ENCODE measurements at places on chromosomes 1 and 21. TPM values are rescaled to one million over a fixed set of nuclear protein-coding genes. Genes with fewer than 3 reads are reported as not detected.

- DNase-seq = no peak
These were observed 75.5 kb downstream of the SIPA1L2 start for GRCh38 chr1:232554409-232554808.

DNA sequence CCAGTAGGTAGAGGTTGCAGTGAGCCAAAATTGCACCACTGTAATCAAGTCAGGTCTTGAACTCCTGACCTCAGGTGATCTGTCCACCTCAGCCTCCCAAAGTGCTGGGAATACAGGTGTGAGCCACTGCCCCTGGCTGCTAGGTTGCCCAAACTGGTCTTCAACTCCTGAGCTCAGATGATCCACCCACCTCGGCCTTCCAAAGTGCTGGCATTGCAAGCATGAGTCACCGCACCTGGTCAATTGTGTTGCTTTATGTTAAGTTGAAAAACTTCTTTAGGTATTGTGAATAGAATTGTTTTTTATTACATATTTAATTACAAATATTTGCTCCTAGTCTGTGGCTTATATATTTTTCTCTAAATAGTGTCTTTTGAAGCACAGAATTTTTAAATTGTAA lies 80.5 kb downstream of the PRKAB2 start:
- DNase-seq = no peak

DNA sequence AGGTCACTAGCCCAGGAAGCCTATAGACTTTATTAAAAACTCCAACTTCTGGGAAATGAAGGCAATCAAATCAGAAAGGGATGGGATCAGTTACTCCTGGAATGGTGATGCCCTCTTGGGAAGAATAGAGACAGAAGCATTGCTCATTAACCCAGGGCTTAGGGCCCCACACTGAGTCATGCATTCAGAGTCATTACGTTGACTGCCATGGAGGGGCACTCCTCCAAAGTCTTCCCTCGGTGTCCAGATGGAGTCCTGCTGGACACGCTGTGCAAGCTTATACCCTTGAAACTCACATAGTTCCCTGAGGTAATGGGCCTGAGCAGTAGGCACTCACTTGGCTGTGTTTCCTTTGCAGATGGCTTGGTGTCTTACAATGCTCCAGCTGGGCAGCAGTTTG lies 35.2 kb upstream of the HSD17B7 start:
- no peak for DNase-seq

GRCh38 chr1:25809929-25810328 lies 9.8 kb upstream of the MTFR1L start:
- DNase-seq = no peak

- DNase-seq = no peak
These were observed 19.8 kb upstream of the SLC2A7 start for GRCh38 chr1:9045861-9046510.

DNA sequence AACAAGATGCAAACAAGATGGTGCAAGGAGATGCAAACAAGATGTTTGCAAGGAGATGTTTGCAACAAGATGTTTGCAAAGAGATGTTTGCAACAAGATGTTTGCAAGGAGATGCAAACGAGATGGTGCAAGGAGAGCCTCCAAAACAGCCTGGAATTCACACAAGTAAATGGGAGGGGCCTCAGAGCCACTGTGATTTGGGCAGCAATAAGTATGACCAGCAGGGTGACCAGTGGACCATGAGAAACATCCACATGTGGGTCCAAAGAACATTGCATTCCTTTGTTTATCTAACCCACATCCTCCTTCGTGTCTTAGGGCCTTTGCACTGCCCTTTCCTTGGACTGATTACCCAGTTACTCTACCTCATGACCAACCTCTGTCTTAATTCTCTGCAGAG lies 162.9 kb downstream of the PLPP3 start:
- DNase-seq = no peak

DNA sequence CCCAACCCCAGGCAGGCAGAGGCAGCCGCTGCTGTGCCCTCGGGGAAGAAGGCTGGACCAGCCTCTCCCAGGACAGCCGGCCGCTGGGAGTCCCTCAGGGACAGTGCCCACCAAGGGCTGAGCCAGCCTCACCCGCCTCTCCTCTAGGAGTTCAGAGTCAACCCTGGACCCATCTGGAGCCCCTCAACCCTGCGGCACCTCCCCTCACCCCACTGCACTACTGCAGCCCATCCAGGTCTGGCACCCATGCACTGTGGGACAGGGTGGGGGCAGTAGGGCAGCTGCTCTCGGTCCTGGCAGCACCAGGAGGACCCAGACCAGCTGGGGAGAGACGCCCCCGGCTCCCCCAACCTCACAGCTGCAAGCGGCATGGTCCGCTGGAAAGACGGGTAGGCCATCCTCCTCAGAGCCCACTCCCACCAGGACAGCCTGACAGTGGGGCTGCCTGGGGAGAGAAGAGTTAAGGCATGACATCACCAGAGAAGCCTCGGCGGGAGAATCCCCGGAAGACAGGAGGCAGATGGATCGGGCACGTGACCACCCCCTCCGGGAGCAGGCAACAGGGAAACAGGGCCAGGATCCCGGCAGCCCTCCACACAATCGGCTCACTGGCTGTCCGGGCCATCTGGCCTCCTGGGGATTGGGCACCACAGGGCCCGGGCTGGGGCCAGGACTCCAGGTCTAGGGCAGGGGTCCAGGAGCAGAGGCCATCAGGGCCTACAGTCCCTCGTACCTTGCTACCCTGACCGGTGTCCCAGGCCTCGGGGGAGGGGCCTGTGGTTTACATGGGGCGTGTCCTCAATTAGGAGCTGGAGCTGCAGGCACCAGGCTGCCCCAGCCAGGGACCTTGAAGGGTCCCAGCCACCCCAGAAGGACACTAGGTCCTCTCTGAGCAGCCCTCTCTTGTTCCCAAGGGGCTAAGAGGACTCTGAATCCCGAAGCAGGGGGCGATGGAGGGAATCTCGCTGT lies 3.1 kb downstream of the ACAP3 start:
- DNase-seq = no peak

DNA sequence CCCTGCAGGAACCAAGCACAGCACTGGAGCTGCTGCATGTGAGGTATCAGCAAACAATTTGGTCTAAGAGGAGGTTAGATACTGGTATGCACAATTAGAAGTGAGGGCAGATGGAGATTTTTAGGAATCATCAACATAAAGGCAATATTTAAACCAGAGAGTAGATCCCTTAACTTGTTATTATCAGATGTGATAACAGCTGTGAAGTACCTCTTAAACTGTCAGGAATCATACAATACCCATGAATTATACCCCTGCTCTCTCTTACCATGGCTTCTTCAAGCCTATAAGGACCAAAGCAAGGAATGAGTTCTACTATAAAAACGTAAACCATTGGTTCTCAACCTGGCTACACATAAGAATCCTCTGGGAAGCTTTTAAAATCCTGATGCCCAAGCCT lies 3.9 kb downstream of the BCAR3 start:
- no peak for DNase-seq

- no peak for DNase-seq
These were observed 163.0 kb upstream of the RNPC3 start for GRCh38 chr1:103362348-103363007.

- no peak for DNase-seq
These were observed 74.3 kb upstream of the SIPA1L2 start for GRCh38 chr1:232704256-232704655.

- DNase-seq = no peak
These were observed 102.4 kb downstream of the CACHD1 start for GRCh38 chr1:64572222-64572900.

GRCh38 chr1:95558791-95559190 lies 324.8 kb downstream of the RWDD3 start:
- no peak for DNase-seq

- DNase-seq = no peak
These were observed 35.8 kb downstream of the PLEKHO1 start for GRCh38 chr1:150185481-150185880.

DNA sequence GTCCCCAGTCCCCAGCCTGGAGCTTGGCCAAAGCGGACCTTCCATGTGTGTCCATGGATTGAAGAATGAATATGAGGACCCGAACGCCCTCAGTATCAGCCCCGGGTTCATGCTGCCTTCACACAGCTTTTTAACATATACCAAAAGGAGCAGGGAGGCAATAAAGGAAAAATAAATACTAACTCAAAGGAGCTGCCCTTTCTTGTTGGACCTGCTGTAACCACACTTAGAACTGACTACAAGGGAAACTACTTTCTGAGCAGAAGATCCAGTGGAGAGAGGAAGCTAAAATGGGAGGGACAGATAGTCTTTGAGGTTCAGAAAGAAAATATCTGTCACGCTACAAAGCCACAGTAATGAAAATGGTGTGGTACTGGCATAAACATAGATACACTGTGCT lies 48.6 kb downstream of the CNN3 start:
- no peak for DNase-seq

DNA sequence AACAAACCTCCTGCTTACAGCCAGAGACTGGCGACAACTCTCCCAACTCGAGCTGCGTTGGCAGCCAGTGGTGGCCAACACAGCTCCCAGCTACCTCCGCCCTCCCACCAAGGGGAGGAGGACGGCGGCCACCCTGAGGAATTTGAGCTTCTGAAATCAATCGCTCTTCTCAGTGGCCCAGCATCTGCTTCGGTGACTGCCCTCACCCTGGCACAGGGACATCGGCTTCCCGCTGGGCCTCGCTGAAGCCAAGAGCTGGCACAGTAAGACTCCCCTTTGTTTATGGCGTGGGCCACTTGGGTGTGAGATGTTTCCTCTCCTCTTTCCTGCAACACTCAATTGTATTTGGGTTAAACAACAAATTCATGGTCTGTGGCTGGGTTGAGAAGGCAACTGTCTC lies 136.2 kb downstream of the ZBTB18 start:
- DNase-seq = no peak

GRCh38 chr1:11649237-11649623 lies 5.0 kb downstream of the FBXO2 start:
- DNase-seq = no peak

DNA sequence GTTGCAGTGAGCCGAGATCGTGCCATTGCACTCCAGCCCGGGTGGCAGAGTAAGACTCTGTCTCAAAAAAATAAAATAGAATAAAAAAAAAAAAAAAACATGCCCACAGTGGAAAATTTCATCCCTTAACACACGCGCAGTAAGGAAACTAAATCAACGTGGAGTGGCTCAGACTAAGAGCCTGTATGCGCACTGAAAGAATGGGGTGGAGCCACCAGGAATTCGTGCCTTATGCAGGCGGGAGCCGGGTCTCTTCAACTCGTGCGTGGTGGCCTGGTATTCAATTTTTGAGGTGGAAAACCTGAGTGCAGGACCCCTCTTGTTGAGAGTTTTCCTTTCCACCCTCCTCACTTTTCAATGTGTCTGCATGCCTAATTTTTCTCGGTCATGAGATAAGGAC lies 22.1 kb upstream of the CREG1 start:
- DNase-seq = no peak

- peak; percentile 69 for DNase-seq
These were observed 105.4 kb downstream of the PTPN14 start for GRCh38 chr1:214445831-214446614.

- DNase-seq = no peak
These were observed 123.7 kb upstream of the KIF26B start for GRCh38 chr1:245031041-245031440.

DNA sequence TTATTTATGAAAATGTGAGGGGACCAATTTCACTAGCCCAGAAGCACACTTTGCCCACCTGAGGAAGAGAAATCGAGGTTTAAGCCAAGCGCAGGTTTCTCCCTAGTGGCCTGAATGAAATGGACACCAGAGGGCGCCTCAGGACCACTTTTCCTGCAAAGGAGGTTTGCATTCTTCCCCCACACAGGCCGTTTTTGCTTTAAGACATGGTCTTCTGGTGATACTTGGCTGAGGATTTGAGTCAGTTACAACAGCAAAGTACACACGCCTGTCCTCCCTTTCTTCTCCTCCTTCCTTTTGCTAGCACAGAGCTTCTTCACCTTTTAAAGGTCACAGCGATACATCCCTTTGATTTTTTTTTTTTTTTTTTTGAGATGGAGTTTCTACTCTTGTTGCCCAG lies 5.4 kb downstream of the PLA2G2E start:
- DNase-seq = peak; percentile 56

DNA sequence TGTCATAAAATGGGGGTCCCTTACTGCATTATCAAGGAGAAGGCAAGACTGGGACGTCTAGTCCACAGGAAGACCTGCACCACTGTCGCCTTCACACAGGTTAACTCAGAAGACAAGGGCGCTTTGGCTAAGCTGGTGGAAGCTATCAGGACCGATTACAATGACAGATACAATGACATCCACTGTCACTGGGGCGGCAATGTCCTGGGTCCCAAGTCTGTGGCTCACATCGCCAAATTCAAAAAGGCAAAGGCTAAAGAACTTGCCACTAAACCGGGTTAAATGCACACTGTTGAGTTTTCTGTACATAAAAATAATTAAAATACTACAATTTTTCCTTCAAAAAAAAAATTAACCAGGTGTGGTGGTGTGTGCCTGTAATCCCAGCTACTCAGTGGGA lies 22.1 kb downstream of the RASSF5 start:
- DNase-seq = no peak

DNA sequence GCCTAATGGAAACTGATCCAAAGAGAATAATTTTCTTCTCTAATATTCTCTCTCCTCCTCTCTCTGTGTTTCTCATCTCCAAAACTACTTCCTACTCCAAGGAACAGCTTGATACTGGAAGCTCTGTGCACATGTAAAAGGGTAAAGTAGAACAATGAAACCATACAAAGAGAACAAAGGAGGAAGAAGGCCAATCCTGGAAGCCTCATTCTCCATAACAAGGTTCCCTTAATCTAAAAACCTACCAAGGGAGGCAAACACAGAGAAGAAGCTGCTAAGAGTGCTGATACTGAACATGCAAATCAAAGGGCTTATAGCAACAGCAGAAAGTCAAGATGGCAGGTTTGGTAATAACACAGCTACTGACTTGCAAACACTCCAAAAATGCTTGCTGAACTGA lies 44.4 kb downstream of the SIPA1L2 start:
- DNase-seq = no peak

- DNase-seq = no peak
These were observed 341.3 kb downstream of the USP25 start for GRCh38 chr21:16071092-16071491.

GRCh38 chr1:190373705-190374336 lies 103.8 kb downstream of the BRINP3 start:
- DNase-seq = no peak

DNA sequence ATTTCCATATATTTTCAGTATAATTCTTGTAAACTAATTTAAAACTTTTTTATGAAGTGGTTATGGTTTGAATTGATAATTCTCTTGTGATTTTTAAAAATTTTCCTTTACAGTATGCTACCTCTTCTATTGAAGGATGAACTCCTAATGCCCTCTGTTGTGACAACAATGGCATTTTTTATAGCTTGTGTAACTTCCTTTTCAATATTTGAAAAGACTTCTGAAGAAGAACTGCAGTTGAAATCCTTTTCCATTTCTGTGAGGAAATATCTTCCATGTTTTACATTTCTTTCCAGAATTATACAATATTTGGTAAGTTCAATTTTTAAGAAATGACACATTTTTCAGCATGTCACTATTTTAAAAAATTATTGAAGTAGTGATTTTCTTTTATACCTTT lies 61.4 kb downstream of the ALG6 start:
- DNase-seq = no peak

GRCh38 chr1:205813755-205814058 lies 709 bp upstream of the SLC41A1 start:
- DNase-seq = no peak

IL6R gene
- 7.1 TPM for polyA plus RNA-seq

IFNGR2 gene
- 53.2 TPM for polyA plus RNA-seq

AJAP1 gene
- polyA plus RNA-seq = 0.61 TPM

CLCA4 gene
- polyA plus RNA-seq = not detected

PGLYRP4 gene
- polyA plus RNA-seq = not detected

NDUFS5 gene
- polyA plus RNA-seq = 253 TPM

LCE2A gene
- not detected for polyA plus RNA-seq

All from forelimb muscle (tissue), 1 donor.